ENCODE measurements at places on chromosomes 3 and 15.

GRCh38 chr3:58520403-58521335 is 16.3 kb downstream of the ACOX2 start:
- DNase-seq, result no peak

DNA sequence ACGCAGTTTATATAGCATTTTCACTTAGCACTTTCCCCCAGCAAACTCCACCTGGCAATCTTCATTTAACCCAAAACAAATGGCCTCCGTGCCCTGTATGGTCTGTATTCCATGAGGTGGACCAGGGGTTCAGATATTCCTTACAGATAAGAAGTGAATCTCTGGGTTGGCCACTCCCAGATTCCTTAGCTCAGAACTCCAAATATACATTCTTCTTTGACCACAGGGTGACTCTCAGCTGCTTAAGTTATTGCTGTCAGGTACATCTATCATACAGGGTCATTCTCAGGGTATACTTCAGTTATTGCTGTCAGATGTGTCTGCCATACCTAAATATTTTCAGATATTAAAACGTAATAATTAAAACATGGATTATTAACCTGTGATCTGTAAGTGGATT is 229.8 kb downstream of the TBL1XR1 start:
- no peak for DNase-seq

DNA sequence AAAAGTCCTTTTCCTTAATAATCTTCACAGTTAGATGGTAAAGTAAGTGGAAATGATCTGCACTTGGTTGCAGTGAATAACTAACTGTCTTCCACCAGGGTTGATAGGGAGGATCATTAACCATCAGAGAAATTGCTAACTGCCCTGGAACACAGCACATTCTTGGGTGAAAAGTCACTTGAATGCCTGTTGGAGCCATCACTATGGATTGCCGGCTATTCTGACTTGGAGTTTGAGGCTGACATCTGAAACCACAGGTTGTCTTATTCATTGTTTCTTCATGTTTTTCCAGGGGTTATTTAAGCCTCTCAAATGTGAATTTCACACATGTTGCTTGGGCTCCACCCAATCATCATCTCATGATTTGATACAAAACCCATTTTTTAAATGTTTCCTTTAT is 901.4 kb downstream of the MCTP2 start:
- no peak for DNase-seq

- DNase-seq, result no peak
Measured at GRCh38 chr3:45054196-45054857, 28.2 kb downstream of the CLEC3B start.

DNA sequence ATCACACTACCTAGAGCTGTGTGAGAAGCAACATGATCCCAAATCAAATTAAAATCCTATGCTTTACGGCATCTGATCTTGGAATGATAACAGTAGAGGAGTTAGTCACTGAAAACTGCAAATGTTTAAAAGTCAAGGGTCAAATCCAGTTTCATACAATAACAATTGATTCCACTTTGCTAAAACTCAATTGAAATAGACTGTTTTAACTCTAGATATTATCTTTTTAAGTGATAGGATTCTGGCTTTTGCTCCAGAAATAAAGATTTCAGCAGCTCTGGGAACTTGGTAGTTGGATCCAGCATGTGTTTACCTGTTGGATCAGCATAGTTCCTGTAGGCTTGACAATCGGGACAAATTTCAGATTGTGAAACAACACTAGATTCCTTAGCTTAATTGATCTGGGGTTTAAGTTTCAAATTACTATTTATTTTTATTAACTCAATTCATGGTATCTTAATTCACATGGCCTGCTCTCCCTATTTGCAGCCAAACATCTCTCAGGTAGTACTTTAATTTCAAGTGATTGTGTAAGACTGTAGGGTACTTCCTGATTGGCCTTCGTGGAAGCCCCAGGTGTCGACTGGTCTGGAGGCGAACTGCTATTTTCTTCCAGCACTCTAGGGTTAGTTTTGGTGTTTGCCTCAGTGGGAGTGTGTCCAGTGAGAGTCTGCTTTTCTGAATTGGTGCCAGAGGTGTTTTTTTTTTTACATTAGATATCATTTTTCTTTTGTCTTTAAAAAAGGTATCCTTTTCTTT is 16.6 kb downstream of the NFKBIZ start:
- DNase-seq, result no peak
